ENCODE measurements at places on chromosomes 5 and 9.
A peak's percentile ranks its signal among the peaks of the same experiment; 100 is the strongest.

DNA sequence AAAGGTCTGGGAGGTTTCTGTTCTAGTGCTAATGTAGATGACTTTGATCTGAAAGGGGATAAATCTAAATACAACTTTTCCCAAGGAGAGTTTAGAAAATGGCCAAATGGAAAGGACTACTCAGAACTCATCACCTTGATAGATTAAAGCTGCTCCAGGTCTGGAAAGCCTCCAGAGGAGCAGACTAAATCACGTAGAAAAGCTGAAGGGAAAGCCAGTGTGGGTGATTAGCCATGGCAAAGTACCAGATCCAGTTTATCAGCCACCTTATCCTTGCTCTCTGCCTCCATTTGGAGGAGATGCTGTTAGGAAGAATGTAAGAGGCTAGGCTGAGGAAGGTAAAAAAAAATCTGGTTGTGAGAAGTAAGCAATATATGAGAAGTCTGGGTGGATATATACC, 120.7 kb upstream of the RAI14 start:
- DNase-seq = no peak

DNA sequence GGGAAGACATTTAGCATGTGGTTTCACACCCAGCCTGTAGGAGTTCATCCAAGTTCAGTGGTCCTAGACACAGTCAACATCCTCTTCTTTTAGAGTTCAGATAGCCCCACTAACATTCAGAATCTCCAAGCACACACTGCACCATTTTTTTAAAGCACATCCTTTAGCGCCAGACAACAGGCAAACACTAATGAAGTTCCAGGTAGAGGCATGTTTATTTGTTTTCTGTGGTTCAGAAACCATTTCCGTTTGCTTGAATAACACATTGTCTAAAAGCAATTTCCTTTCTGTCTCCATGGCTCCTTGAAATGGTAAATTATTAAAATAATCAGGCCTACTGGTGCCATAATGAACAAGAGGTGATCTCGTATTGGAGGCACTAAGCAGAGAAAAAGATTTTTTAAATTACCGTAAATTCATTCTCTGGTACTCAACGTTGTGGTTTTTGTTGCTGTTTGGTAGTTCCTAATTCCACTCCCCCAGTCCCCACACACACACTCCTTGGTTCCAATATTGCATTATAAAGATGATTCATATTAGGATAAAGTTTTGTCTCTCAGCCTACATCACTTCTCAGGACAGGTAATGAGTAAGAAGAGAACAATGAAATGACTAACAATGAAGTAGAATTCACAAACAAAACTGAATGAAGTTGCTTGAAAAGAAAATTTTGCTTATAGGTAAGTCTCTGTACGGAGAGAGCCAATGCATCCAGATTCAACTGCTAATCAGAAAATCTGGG, 153.1 kb downstream of the PCSK1 start:
- DNase-seq = no peak

DNA sequence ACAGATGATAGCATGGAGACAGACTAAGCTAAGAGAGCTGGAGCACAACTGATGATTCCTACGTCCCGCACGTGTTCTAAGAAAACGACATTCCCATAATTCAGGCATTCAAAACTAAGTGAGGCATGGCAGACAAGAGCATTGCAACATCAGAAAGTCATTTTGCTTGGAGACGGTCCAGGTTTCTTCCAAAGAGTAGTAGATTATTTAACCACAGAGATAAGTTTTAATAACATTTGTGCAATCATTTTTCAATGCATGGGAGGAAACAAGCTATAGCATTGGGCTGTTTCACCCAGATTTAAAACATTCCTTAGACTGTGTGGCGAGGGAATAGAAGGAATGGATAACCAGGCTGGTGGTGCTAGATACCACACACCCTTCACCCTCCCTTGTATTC, 117.2 kb downstream of the APBA1 start:
- DNase-seq = no peak

GRCh38 chr5:20833081-20833627, 845.2 kb upstream of the CDH18 start:
- DNase-seq = no peak

- peak; percentile 27 for DNase-seq
Measured at GRCh38 chr5:90802474-90803317, 244.1 kb downstream of the ADGRV1 start.

DNA sequence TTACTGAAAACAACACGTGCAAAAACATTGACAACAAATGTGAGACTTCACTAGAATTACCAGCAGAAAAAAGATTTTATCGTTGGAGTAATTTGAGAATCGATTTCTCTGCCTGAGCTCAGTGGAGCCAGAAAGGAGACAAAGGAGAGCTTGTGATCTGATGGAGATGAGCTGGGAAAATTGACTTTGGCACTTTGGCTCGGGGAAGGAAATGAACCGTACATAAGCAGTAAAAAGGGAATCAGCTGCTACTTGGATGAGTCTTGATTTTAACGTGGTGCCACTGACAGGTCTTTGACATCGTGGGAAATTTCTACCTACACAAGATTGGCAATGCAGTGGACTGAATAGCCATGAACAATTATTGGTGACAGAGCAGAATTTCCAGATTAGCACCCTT, 244.7 kb upstream of the RPS23 start:
- no peak for DNase-seq

- no peak for DNase-seq
Measured at GRCh38 chr5:134578578-134579283, 53.3 kb downstream of the JADE2 start.

DNA sequence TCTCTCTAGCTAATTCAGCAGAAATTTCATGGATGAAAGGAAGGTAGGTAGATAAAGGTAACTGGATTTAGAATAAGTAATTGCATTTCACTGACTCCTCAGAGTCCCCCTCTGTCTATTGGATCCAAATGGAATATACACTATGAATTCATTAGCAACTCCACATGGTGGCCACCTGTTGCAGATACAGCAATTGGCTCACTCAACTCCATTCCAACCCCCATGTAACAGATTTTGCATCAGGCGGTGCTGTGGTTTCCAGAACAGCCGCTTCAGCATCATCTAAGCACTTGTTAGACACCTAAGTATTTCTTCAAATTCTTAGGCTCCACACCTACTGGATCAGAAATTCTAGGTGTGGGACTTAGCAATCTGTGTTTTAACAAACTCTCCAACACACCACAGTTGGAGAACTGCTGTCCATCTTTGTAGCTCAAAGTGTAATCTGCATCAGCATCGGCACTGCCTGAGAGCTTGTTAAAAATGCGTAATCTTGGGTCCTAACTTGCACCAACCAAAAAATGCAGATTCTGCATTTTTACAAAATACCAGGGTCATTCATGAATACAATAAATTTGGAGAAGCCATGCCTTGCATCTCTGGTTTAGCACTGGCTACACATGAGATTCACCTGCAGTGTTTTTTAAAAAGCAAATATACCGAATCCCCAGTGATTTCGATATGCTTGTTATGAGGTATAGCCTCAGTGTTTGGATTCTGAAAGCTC, 413.8 kb upstream of the CD180 start:
- no peak for DNase-seq

DNA sequence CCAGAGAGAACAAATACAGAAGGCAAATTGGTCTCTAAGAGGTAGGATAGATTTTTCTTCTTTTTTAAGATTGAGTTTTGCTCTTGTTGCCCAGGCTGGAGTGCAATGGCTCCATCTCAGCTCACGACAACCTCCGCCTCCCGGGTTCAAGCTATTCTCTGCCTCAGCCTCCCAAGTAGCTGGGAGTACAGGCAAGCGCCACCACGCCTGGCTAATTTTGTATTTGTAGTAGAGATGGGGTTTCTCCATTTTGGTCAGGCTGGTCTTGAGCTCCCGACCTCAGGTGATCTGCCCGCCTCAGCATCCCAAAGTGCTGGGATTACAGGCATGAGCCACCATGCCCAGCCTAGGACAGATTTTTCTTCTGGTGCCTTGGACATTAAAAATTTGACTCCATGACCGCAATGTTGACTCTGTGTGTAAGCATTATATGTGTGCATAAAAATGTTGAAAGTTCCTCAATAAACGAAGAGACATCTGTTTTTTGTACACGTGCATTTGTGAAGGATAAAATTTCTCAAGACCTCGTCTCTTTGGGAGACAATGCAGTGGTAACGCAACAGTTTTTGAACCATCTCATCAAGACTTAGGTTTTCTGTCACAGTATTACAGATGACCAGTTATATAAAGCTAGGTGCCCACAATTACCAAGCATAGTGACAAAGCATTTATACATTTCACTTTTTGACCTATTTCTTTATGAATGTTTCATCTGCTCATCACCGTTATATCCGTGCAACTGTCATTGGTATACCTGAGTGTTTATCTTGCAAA, 17.4 kb downstream of the VCP start:
- DNase-seq = no peak

DNA sequence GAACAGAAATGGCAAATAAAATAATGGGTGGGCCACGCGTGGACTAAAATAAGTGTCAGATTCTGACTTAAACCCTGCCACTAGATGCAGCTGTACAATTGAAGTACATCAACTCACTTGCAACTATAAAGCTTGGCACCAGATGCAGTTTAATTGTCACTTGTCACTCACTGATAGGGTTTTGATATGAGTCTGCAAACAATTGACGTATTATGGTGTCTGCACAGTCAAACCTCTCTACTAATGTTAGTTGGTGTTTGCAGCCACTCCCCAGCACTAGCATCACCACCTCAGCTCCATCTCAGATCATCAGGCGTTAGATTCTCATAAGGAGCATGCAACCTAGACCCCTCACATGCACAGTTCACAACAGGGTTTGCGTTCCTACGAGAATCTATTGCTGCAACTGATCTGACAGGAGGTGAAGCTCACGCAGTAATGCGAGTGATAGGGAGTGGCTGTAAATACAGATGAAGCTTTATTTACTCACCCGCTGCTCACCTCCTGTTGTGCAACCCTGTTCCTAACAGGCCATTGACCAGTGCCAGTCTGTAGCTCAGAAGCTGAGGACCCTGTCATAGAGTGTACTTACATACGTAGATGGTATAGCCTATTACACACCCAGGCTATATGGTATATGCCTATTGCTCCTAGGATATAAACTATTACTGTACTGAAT, 72.1 kb upstream of the SEMA6A start:
- no peak for DNase-seq

GRCh38 chr5:161378701-161379100, 167.8 kb downstream of the GABRB2 start:
- no peak for DNase-seq

DNA sequence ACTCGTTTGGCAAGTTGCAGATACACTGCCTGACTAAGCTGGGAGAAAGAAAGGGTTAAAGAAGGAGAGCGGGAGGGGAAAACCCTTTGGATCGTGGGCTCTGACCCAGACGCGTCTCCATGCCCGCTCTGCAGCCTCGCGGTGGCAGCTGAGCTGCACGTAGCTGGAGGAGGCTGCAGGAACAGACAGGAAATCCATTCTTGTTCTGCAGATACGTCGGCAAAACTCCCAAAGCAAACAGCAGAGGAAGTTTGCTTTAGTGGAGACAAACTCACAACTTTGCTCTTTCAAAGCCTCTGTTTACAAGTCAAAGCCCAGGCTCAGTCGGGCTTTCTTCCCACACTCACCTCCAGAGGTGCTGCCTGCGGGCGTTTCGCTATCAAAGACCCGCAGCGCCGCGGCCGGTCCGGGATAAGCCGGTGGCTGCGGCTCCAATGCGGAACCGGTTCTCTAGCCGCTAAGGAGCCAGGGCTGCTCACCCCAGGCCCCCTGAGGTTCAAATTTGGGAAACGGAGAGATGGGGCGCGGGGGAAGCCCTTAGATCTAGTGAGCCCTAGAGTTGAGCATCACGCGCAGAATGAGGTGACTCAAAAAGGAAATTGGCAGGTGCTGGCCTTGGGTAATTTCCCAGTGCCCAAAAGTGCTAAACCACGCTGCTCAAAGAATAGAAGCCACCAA, 60.7 kb downstream of the MAT2B start:
- DNase-seq = no peak

GRCh38 chr5:134403951-134404350, 7.7 kb downstream of the CDKN2AIPNL start:
- DNase-seq = no peak

DNA sequence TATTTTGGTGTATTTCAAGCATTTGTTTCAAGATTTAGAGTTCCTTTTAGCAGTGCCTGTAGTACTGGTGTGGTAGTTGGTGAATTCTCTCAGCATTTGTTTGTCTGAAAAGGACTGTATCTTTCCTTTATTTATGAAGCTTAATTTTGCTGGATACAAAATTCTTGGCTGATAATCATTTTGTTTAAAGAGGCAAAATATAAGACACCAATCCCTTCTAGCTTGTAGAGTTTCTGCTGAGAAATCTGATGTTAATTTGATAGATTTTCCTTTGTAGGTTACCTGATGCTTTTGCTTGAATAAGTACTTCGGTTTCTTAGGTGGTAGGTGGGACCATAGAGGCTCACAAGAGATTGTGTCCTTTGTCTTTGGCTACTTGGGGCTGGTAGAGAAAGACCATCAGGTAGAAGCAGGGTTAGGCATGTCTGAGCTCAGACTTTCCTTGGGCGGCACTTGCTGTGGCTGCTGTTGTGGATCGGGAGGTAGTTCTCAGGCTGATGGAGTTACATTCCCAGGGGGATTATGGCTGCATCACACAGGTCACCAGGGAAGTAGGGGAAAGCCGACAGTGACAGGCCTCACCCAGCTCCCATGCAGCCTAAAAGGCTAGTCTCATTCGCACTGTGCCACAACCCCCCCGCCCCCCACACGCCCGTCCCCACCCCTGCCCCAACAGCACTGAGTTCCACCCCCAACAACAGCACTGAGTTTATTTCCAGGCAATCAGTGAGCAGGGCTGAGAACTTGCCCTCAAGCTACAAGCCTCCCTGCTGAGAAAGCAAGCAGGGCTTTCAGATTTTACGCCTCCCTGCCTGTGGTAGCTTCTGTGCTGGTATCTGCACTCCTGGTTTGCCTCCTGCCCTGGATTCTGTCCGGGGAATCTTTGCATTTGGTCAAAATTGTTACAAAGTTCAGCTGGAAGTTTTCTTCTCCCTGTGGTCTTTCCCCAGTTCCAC, 127.1 kb upstream of the GLRA1 start:
- DNase-seq = no peak

DNA sequence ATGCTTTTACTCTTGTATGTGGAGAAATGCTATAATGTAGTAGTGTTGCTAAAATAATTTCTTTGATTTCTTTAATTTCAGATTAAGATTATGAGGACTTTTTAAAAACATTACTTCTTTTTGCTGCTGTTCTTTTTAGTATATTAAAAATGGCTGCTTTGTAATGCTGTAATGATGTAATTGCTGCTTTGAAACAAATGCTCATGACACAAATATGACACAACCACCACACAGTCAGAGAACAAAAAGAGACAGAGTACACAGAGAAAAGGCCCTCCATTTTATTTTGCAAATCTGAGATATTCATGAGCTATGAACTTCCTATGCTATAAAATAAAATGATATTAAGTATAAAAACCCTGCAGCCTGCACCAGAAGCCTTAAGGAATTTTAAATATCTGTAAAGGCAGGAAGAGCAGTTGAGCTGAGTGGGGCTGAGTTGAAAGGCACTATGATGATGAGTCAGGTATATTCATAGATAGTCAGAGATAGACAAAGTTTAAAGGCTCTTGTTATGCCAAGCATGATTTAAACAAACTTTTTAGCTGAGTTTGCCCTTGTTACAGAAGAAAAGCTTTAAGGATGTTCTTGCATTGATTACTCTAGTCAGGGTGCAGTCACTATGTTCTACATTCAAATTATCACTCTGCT, 5.1 kb upstream of the POU5F2 start:
- no peak for DNase-seq

GRCh38 chr5:13581914-13582313, 362.6 kb downstream of the DNAH5 start:
- no peak for DNase-seq
